Activated T-cell treated with anti-CD3 and anti-CD28 coated beads, Interleukin-2, amount 50 U/mL, for 24 hours (primary cell): ENCODE measurements at places on chromosomes 6 and 20.

- no peak for DNase-seq
Observed at GRCh38 chr6:7975764-7976146, 65.2 kb upstream of the TXNDC5 start.

GRCh38 chr6:42385339-42385738 is 66.4 kb downstream of the TRERF1 start:
- DNase-seq = no peak

- no peak for DNase-seq
Observed at GRCh38 chr6:144462058-144462457, 176.9 kb downstream of the UTRN start.

DNA sequence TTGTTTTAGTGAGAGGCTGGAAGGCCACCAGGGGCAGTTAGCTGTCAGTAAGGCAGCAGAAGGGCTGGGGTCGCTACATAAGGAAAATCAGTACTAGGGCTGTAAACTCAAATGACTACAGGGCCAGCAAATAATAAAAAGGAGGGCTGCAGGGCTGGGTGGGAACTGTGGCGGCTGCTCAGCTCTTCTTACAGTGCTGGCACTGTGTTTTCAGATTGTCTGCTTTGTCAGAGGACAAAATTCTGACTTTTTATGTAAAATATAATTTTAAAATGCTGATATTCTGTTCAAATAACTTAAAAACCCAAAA is 23.2 kb downstream of the HLA-A start:
- no peak for DNase-seq

DNA sequence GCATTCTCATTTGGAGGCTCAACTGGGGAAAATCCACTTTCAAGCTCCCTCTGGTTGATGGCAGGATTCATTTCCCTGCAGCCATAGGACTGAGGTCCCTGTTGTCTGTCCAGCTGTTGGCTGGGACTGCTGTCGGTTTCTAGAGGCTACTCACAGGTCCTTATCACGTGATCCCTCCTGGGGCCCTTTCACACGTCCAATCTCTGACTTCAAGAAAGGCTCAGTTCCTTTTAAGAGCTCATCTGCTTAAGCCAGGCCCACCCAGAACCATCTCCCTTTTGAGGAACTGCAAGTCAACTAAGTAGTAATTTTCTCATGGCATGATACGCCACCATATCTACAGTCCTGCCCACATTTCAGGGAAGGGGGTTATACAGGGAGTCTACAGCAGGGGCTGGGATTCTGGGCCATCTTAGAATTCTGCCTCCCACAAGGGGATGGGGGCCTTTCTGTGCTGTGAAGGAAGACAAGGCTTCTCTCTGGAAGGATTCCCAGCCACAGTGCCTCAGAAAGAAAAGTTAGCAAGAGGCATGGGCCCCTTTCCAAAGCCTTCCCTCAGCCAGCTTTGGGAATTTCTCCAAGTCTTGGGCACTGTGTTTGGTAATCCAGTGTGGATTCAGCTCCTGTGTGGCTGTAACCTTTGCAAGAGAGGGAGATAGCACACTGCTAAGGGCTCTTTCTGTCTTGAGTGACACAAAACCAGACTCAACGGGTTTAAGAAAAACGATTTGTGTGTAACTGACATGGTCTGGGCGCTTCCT is 66.4 kb downstream of the CTCFL start:
- DNase-seq = no peak

DNA sequence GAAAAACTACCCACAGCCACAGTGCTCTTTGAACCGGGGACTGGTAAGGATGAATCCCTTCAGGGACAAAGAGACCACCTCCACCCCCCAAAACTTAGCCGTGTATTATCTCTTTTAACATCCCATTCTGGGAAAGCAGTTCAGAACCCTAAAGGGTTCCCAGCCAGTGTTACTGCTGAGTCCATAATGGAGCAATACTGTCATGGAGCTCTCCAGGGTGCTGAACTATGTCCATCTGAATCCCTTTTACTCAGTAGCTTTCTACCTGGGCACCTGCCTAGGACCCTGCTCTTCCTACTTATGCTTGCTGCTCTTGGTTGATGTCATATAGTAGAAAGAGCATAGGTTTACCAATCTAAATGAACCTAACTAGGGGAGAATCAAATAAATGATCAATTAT is 22.3 kb upstream of the SAYSD1 start:
- DNase-seq = no peak

DNA sequence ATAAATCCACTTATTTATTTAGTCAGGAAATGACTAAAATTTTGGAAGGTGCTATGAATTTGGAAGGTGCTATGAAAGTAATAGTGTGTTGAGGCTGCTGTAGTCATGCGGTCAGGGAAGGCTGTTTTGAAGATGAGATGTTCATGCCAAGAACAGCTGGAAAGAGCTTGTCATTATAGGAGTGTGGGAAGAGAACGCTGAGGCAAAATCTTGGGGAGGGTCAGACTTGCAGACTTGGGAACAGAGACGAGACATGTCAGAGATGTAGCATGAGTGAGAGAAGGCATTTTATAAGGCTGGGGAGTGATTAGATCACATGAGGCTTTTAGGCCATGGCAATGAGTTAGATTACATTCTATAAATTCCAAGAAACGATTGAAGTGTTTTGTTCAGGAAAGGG is 124.0 kb upstream of the B3GAT2 start:
- no peak for DNase-seq
